Hematopoietic multipotent progenitor cell treated with erythropoietin and hydrocortisone succinate and interleukin-3 and kit ligand, for 17 days (in vitro differentiated cells): ENCODE measurements at places on chromosomes 3 and 15.

- DNase-seq: no peak
These were observed 491.3 kb downstream of the OTOL1 start for GRCh38 chr3:161987933-161988332.

- DNase-seq: no peak
These were observed 142.4 kb downstream of the FAM43A start for GRCh38 chr3:194828116-194828515.

- DNase-seq: no peak
These were observed 57.8 kb downstream of the BLM start for GRCh38 chr15:90774731-90775514.

GRCh38 chr3:195548501-195548900 is 5.4 kb upstream of the PPP1R2 start:
- DNase-seq: no peak

GRCh38 chr15:29518442-29518841 is 248.8 kb upstream of the NSMCE3 start:
- no peak for DNase-seq

- no peak for DNase-seq
These were observed 1.3 kb upstream of the ZXDC start for GRCh38 chr3:126477061-126477380.

DNA sequence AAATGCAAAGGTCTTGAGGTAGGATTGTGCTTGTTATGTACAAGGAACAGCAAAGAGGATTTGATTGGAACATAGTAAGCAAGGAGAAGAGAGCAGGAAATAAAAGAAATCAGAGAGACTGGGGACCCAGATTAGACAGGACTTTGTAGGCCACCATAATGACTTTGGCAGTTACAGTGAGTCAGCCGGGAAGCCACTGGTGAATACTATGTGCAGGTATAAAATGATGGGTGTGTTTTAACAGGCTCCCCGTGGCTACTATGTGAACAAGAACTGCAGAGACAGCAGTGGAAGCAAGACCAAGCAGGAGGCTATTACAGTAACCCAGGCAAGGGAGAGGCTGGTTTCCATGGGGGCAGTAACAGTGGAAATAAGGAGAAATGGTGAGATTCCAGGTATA is 55.2 kb downstream of the NPTN start:
- DNase-seq: no peak

DNA sequence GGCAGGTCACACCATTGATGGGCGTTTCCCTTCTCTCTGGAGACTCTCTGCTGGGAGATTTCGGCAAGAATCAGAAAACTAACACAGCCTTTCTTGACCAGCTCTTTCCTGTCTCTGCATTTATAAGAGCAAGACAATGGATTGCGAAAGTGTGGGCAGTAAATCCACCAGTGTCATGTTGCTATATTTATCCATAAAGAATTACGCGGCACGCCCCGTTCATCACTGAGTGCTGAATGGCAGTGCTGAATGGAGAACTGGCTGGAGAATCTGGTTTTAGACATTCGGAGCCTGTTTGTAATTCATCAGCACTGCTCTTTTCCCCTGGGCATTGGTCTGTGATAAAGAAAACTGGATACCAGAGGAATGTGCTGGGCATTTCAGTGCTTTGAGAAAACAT is 2.0 kb upstream of the CEMIP start:
- DNase-seq: no peak

GRCh38 chr3:8800016-8800415 is 30.6 kb upstream of the OXTR start:
- no peak for DNase-seq

DNA sequence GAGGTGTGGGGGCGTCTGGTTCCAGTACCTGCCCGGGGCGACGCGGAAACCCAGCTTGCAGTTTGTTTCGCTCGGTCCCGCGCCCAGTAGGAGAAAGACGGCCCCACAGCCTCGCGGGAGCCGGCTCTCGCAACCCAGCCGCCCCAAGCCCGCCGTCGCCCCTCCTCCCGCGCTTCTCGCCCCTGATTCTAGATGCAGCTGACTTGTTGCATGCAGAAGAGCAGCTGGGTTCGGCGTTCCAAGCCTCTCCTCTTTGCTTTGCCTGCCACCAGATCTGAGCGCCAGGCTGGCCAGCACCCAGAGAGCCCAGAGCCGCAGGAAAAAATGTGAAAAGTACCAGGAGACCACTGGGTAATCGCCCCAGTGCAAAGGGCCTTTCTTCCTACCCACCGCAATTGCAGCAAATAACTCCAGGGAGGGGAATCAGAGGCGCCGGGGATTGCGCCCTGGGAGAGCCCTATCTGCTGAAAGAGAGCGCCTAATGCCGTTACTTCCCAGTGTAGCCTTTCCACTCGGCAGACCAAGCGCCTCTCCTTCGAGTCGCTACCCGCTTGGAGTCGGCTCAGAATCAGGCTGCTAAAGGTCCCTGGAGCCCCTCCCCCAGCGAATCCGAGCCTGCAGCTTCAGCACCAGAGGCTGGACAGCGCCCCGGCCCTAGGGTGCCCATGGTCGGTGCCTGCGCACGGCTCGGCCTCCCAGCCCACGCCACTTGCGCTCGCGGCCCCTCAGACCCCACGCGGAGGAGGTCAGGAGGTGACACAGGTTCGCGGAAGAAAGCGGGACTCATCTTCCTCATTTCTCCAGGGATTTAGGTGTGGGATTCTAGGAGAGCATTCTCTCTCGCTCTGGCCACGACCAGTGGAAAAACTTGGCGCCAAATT is 15.7 kb upstream of the AEN start:
- DNase-seq: no peak

GRCh38 chr3:69675786-69676530 is 63.3 kb upstream of the MITF start:
- no peak for DNase-seq

DNA sequence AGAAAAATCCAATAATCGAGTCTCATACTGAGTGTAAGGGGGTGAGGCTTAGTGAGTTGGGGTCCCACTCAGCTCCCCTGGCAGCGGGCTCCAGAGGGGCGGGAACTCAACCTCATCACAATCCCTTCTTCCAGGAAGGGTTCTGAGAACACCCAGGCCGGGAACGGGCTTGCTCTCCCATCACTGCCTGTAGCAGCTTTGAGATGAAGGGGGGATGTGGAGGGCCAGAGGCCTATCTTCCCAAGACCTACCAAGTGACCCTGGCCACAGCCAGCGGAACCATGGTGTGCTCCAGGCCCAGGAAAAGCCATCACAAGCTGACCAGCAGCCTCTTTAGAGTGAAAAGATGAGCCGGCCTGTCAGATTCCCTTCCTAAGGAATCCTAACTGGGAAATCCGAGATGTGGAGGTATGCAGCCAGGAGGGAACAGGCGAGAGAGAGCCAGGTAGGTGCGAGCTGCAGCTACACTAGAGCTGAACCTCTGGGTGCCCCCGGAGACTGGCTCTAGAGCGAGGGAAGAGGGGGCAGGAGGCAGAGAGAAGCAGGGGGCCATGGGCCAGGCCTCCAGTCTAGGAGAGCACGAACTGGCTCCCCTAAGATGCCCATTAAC is 18.5 kb downstream of the GRAMD2A start:
- DNase-seq: no peak
